ENCODE measurements at places on chromosomes 4 and X. TPM values are rescaled to one million over a fixed set of nuclear protein-coding genes. Genes with fewer than 3 reads are reported as not detected.
A peak's percentile ranks its signal among the peaks of the same experiment; 100 is the strongest.

Gene EFHC2
- 2.3 TPM for total RNA-seq

Gene ZNF718
- total RNA-seq, result 15.1 TPM

Gene GAGE12H
- not detected for total RNA-seq

Gene DUSP21
- not detected for total RNA-seq

Gene GPRASP2
- total RNA-seq, result 12.2 TPM

Gene AR
- total RNA-seq, result 26.2 TPM

Gene ZGRF1
- total RNA-seq, result 6.2 TPM

Gene SMIM43
- not detected for total RNA-seq

Gene ARX
- not detected for total RNA-seq

Gene RAB33A
- 1.9 TPM for total RNA-seq

Gene ARHGAP10
- total RNA-seq, result 78.0 TPM

- DNase-seq, result no peak
Measured at GRCh38 chr4:2803624-2804448, 11.0 kb downstream of the SH3BP2 start.

GRCh38 chr4:159048166-159048886, 54.6 kb upstream of the RAPGEF2 start:
- DNase-seq, result no peak

DNA sequence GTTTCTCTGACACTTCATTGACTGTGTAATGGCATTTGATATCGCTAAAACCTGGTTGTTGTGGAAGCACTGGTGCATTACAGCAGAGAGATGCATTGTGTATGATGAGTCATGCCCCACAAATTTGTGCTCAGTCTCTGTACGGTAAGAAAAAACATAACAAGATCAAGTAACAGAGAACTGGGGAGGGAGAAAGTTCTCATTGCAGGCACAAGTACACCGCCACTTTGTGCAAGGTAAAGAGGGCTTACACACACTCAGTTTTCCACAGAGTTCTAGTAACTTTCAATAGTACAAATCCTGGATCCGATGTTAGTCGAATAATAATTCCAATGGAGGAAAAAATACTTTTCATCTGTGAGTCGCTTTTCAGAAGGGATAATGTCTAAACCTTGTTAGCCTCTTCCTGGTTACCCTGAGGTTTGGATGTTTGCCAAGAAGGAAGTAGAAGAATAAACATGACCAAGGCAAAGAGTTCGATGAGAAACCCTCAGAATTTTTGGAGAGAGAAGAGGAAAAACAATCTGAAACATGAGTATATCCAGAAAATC, 512.5 kb upstream of the SLIT2 start:
- DNase-seq, result no peak

- DNase-seq, result no peak
Measured at GRCh38 chr4:147778942-147779341, 47.1 kb downstream of the ARHGAP10 start.

DNA sequence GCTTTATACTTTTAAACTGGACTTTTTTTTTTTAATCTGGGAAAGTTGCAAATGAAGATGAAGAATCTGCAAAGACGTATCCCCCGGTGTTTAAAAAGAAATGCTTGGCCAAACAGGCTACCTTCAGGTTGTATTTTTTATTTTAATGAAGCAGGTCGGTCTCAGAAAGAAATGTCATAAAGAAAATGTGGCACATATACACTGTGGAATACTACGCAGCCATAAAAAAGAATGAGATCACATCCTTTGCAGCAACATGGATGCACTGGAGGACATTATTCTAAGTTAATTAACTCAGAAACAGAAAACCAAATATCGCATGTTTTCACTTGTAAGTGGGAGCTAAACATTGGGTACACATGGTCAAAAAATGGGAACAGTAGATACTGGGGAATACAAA, 123.4 kb downstream of the IRF2 start:
- no peak for DNase-seq

DNA sequence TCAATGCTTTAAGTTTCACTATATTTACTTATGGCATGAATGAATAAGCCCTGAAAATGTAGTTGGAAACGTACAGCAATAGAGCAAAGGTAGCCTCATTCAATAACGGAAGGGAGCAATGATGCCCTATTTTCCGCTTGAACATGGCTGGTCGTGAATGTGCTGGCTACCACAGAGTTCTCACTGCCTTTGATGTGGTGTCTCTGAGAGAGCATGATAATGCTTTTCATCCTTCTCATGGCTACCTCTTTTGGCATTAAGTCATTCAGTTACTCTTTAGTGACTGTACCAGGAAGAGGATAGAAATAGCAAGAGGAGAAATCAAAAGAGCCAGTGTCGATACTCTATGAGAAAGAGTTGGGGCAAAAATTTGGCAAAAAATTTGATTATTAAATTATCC, 308.0 kb downstream of the PPP3CA start:
- no peak for DNase-seq

DNA sequence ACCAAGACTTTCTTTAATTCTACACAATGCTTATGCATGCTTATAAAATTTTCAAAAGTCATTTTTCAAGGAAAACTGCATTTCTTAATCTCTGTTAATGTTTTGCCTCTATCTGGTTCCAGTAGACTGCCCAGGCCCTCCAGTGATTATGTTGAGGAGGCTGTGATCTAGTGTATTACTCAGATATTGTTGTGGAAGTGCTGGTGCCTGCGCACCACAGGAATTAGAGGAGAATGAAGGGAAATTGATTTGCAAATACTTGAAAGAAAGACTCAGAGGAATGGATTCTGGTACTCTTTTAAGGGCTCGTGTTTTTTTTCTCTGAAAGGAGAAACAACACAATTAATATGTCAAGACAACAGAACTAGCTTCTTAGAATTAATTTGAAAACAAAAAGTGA, 1015.1 kb downstream of the RPA4 start:
- no peak for DNase-seq

DNA sequence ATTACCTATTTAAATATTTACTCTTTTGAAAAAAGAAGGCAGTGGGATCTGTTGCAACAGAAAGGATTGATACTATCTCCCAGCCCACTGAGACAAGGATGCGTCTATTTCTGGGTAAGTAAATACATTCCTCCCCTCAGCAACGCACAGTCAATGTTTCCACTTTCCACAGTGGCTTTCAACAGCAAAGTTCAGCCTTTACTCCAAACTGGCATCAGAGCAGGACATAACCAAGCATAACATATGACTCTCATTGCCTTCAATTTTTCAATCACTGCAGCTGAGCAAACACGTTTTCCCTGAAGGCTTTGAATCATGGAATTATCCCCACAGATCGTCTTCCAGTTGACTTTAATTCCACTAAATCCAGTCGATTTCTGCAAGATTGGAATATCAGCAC, 160.3 kb upstream of the FRG1 start:
- no peak for DNase-seq

DNA sequence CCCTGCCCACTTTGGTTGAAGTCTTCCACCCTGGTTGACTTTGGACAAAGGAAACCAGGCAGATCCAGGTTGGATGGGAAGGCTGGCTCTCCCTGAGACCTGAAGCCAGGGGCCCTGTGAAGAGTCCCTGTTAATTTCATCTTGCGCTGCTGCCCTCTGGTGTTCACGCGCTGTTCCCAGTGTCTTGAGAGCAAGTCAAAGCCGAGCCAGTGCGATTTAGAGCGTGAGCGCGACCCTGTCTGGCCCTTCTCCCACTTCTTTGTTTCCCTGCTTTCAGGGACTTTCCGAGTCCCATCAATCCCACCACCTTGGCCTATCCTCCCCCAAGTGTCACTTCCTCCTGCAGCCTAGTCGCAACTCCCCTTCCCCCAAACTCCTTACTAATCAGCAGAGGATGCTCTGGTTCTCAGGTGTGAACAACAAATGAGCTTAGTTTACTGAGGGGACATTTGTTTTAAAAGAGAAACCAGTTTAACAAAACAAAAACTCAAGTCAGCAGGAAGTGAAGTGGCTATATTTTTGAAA, 25.8 kb upstream of the CHRNA9 start:
- DNase-seq, result peak; percentile 90

DNA sequence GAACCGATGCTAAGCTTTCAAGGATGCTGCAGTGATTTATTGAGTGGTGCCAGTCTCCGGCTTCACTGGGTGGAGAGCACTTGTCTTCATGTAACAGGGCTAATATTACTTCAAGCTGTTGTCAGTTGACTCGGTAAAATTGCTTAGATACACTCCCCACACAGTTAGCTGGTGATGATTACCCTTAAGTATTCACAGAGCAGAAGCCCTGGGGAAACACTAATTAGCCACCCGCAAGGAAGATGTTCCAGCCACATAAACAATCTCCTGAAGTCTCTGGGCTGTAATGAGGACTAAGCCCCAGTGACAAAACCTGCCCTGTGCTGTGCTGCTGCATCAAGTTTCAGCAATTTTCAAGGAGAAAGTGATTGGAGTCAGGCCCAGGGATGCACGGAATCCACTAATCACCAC, 37.3 kb upstream of the GK2 start:
- no peak for DNase-seq

GRCh38 chrX:76172325-76172893, 453 bp upstream of the PBDC1 start:
- no peak for DNase-seq

DNA sequence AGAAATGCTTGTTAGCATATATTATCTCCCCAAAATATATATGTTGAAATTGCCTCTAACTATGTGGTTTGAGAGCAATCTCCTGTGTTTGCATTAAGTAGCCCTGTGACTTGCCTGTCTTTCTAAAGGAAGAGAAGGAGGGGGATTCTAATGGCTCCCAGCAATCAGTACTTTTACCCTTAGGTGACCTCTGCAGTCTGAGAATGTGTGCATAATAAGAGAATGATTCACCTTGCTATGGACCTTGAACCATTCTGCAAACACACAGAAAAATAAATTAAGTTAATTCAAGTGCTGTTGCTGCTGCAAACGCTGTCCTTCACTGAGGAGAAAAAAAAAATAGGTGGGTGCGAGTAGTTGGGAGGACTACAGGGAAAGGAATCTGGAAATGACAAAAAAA, 322.2 kb downstream of the IQCM start:
- DNase-seq, result no peak

- DNase-seq, result no peak
Measured at GRCh38 chr4:1214101-1215095, 34.5 kb downstream of the CTBP1 start.

GRCh38 chr4:40897557-40898203, 147.9 kb downstream of the NSUN7 start:
- peak; percentile 60 for DNase-seq

DNA sequence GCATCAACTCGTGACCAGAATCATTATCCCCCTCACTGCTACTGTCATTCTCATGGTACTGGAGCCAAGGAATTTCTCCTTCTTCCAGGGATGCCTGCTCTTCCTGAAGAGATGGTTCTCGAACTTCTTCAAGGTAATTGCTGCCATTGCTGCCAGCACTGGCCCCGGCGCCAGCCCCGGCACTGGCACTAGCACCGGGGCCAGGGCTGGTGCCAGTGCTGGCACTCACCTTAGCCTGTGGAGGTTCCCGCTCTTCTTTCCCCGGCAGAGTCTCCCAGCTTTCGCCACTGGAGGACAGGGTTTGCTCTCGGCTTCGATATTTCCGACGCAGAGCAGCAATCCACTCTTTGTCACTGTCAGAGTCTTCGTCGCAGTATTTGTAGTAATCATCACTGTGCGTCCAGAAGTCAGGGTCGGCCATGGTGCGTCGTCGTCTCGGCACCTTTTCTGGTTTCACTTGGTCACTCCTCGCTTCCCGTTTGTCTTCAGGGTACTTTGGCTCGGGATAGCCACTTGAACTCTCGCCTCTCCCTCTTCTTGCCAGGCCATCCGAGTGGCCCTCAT, 3.4 kb downstream of the PJA1 start:
- peak; percentile 19 for DNase-seq

- DNase-seq, result no peak
Measured at GRCh38 chr4:100823993-100824323, 306.1 kb upstream of the EMCN start.

- DNase-seq, result no peak
Measured at GRCh38 chrX:16946971-16947562, 609 bp downstream of the REPS2 start.

- no peak for DNase-seq
Measured at GRCh38 chr4:7074426-7074825, 6.6 kb upstream of the GRPEL1 start.

DNA sequence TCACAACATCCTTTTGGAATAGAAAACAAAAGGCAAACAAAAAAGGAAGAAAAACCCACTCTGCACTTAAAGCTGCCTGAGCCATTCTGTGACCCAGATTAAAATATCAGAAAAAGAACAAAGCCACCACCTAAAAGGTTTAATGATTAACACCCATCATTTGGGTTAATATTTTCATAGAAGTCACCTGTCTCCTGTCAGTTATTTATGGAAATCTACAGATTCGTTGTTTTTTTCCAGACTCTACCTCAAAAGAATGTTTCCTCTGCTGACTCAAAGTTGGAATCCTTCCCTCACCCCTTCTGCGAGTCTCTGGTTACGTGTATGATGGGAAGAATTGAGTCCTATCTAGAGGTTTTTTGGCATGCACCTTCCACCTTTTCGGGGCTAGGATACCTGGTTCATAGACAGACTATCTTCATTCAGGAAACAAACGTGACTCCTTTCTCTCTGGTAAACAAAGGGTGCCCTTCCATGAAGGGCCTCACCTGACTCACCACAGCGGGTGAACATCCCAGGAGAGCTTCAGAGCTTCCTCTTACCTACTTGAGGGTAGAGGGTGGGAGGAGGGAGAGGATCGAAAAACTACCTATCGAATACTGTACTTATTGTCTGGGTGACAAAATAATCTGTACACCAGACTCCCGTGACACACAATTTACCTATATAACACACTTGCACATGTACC, 19.6 kb upstream of the CA5B start:
- DNase-seq, result no peak

DNA sequence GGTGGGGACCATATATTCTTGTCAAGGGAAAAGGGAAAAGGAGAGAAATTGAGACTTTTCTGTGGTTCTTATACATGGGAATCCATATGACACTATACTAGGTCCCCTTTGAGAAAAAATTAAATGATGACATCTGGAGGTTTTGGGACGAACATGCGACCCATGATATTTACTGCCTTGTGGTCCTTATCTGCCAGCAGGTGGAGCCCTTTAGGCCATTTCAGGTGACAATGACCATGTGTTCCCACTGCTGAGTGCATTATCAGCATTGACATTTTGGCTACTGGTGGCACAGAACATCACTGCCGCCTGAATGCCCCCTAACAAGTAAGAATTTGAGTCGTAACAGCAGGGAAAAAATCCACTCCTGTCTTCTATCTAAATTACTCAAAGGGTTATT, 843.4 kb downstream of the FSTL5 start:
- no peak for DNase-seq

DNA sequence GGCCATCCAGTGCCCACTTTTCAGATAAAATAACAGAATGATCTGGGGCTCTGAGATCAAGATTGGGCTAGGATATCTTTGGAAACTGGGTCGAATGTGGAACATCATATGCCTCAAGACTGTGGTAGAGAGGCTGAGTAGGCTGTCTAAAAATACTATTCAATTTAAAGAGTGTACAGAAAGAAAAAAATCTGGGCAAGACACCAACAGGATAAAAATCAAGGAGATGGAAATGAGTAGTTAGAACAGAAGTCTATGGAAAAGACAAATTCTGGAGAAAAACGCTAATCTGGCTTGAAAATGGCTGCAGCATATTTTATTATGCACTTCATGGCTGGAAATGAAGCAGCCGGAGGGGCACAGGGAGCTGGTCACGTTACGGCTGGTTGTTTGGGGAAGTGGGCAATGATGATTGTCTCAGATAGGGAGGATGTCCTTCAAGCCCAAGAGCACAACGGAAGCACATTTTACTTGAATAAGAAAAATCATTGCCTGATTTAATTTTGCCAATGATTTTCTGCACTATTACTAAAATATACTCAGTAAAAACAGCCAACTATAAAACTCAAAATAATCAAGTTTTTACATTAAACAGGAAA, 27.1 kb upstream of the MAPK10 start:
- no peak for DNase-seq
